ENCODE measurements at places on chromosomes 16 and 17.

DNA sequence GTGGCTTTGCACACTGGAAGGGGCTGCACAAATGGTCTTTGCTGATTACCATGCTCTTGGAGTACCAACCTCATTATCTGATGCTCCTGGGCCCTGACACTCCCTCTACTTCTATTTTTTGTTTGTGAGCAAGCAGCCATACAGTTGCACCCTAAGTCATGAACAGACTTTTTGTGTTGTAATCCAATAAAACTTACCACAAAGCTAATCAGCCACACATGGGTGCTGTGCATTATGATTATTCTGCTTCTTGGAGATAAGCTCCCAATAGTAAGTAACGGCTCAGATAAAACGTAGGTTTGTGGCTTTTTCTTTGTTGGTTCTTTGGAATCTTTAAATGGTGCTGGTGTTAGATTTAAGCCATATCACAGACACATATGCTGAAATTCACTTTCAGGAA lies 76.2 kb downstream of the CCT6B start:
- H3K4me3 ChIP-seq, result no peak overlapping the region
- no peak overlapping the region for H3K27ac ChIP-seq
- H3K27me3 ChIP-seq, result no peaks in the 10 kb centered on the region
- no peaks in the 10 kb centered on the region for H3K36me3 ChIP-seq
- no peak for DNase-seq
- H3K4me1 ChIP-seq, result no peaks in the 10 kb centered on the region

DNA sequence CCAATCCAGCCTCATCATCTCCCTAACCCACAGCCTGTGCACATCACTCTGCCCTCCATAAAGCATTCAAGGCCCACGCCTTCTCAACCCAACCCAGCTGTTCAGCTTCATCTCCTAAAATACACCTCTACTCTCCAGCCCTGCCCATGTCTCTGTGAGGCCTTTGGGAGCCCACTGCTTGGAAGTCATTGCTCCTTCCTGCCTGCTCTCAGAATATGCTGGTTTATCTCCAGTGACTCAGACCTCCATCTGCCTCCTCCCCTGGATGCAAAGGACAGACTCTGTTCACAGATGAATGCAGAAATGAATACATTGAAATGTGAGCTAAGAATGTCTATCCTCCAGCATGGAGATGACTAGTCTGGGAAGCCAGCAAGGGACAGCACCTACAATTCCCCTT lies 19.0 kb downstream of the KCNG4 start:
- H3K4me1 ChIP-seq, result no peaks in the 10 kb centered on the region
- no peak overlapping the region for H3K4me3 ChIP-seq
- no peaks in the 10 kb centered on the region for H3K27me3 ChIP-seq
- no peaks in the 10 kb centered on the region for H3K36me3 ChIP-seq

- DNase-seq, result no peak
- H3K4me3 ChIP-seq, result no peak overlapping the region
- H3K36me3 ChIP-seq, result no peaks in the 10 kb centered on the region
- peaks cover 67% of the 10 kb centered on the region for H3K4me1 ChIP-seq
- no peaks in the 10 kb centered on the region for H3K27me3 ChIP-seq
Observed at GRCh38 chr17:78761789-78762406, 20.2 kb downstream of the CYTH1 start.

DNA sequence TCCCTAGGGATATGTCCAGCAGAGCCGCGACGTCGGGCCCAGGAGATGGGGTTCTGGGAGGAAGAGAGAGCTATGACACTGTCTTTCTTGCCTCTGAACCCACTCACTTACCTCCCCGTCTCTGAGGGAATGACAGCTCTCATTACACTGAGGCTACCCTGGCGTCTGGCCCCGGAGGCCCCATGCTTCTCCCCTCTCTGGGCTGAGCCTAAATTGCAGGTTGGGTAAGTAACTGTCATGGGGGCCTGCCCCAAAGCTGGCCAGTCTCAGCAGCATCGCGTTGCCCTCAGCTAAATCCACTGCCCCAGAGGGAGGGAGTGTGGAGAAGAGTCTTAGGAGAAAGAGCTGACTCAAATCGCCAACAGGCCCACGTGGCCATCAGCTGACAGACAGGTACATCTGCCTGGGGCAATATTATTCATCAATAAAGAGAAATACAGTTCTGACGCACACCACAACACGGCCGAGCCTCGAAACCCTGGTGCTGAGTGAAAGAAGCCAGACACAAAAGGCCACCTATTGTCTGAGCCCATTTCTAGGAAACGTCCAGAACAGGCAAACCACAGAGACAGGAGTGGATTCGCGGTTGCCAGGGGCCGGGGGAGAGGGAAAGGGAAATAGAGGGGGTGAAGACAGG lies 156.4 kb downstream of the C16orf95 start:
- no peak overlapping the region for H3K4me3 ChIP-seq
- no peaks in the 10 kb centered on the region for H3K27me3 ChIP-seq
- no peaks in the 10 kb centered on the region for H3K4me1 ChIP-seq
- DNase-seq, result no peak
- H3K36me3 ChIP-seq, result no peaks in the 10 kb centered on the region

DNA sequence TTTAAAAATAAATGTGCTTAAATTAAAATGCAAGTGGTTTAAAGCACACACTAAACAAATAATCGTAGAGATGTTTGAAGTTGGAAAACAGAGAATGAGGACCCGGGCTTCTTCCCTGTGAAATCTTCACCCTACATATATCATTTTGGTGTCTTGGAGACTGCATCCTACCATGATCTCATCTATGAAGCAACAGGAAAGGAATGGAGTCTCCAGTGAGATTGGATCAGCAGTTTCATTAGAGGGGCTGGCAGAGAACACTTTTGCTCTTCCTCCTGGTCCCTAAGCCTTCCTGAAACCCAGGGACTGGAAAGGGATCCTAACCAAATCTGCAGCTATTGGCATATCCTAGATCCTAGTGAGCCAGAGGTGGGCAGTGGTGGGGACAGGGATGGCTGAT lies 85.0 kb downstream of the GRIN2A start:
- H3K4me1 ChIP-seq, result no peaks in the 10 kb centered on the region
- no peaks in the 10 kb centered on the region for H3K36me3 ChIP-seq
- no peak overlapping the region for H3K27ac ChIP-seq
- no peaks in the 10 kb centered on the region for H3K27me3 ChIP-seq
- no peak for DNase-seq

DNA sequence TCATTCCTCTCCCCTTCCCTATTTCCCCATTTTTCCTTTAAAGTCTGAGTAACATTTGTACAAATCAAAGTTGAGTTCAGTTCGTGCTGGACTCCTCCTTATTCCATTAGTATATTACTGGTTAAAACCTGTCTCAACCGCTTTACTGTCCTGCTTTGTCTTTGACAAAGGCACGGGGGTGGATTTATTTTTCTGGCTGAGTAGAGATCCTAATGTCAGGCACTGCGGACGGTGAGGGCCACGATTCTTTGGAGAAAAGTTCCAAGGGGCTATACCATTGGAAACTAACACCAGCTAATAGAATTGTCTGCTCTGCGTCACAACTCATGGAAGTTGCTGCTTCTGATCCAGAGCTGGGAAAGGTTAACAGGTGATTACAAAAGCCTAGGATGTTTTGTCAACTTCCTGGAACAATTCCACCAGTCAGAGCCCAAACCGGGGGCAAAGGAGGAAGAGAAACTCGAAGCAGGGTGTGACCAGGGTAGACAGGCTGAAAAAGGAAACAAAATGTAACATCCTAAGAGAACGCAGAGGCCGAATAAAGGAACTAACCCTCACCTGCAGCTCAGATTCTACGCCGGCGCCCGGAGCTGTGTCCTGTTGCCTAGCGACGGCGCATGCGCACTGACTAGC lies 12.4 kb downstream of the TAT start:
- no peaks in the 10 kb centered on the region for H3K27me3 ChIP-seq
- H3K36me3 ChIP-seq, result no peaks in the 10 kb centered on the region
- DNase-seq, result no peak
- peak overlapping the region; percentile 78 for H3K27ac ChIP-seq
- peak overlapping the region; percentile 4 for H3K4me3 ChIP-seq
- H3K4me1 ChIP-seq, result peaks cover 8% of the 10 kb centered on the region

DNA sequence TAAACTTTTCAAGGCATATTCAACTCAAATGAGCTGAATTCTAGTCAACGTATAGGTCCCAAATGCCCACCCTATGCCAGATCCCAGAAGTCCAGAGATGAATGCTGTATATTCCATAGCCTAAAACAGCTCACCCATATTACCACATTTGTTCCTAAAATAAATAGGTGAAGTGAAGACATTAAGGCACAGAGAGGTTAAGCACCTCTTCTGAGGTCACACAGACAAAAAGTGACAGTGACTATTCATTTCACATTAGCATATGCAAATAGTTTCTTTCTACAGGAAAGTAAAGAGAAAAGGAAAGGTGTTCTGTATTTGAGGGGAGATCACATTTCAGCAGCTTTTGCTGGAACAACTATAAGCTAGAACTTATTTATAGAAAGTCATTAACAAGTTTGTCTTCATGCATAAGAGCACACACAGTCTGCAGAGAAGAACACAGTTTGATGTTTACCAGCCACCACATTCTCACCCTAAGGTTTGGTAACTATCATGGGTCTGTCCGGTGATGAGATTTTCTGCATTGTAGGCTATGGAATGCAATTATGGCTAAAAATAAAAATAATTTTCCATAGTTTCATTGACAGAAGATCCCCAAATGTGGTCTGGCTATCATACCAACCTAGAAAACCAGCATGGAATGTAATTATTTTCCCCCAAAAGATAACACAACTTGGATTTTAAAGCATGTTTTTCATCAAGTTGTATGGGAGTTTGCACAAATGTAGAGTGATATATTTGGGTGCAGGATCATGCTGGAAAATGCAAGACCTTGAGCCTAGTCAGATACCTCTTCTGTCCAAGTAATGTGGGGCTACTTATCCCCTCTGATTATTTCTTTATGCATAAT lies 402.1 kb downstream of the UTP18 start:
- no peak overlapping the region for H3K27ac ChIP-seq
- H3K36me3 ChIP-seq, result no peaks in the 10 kb centered on the region
- H3K4me3 ChIP-seq, result no peak overlapping the region

DNA sequence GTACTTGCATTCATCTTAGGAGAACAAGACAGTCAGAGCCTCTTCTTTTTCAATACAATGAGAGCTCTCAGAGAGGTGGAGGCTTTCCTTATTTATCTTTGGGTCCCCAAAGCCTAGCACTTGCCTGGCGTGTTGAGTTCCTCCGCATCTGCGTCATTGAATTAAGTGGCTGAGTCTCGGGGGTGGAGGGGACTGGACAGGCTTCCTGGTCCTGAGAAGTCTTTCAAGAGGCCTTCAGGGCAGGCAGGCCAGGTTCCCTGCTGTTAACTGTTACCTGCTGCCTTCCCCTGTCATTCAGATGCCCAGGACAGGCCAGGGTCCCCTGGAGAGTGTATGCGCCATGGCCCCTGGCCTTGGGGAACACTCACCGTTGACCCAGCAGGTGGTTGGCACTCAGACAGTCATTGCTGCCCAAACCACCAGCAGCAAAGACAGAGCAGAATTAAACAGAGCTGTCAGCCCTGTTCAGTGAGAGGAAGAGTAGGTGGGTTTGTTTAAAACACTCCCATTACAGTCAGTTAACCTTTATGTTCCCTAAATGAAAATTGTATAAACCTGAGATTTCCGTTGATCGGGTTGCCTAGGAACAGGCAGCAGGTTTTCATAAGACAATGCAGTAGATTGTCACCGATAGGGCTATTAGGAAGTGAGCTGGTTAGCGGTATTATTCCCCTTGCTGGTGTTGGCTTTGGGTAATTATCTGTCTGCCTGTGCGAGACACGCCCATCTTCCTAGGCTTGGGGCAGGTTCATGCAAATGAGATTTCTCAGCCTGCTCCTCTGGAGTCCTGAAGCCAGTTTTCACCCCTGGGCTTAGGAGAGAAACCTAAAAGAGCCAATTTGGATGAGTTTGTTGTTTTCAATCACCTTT lies 132.7 kb downstream of the CCDC182 start:
- peaks cover 9% of the 10 kb centered on the region for H3K4me1 ChIP-seq
- no peaks in the 10 kb centered on the region for H3K36me3 ChIP-seq
- H3K27ac ChIP-seq, result no peak overlapping the region

GRCh38 chr16:85006639-85007038 lies 4.7 kb downstream of the ZDHHC7 start:
- H3K4me3 ChIP-seq, result no peak overlapping the region
- no peaks in the 10 kb centered on the region for H3K36me3 ChIP-seq
- no peaks in the 10 kb centered on the region for H3K27me3 ChIP-seq
- no peak overlapping the region for H3K27ac ChIP-seq
- peaks cover 15% of the 10 kb centered on the region for H3K4me1 ChIP-seq

DNA sequence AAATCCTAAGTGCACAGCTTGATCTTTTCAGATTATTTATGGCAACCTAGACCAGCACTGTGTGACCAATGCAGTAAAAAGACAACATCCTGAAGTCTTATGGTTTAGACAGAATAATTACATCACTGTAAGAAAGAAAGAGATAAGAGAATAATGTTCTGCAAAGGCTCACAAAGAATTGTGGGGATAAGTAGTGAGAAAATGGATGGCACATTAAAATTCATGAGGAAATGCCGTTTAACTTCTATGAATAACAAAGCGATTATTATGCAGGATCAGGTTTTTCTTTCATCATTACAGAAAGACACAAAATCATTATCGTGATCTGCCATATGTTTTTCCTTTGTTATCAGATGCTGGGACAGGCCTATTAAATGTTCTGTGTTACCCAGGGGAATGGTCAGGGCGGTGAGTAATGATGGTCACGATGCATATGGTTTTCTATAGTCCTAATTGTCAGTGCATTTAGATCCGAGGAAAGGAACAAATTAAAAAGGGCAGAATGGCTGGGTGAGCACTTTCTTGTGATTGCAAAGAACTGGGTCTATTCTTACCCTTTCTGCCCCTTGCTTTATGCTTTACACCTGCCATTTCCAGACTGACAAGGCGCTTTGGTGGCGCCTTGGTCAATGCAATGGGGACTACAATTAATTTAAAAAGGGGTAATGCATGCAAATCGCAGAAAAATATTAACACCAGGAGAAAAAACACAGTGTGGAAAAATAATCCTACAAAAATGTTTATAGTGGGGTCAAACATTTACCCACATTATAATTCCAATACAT lies 18.1 kb upstream of the DHX40 start:
- no peak for DNase-seq
- no peaks in the 10 kb centered on the region for H3K4me1 ChIP-seq
- no peak overlapping the region for H3K4me3 ChIP-seq
- no peaks in the 10 kb centered on the region for H3K27me3 ChIP-seq
- no peak overlapping the region for H3K27ac ChIP-seq
- no peaks in the 10 kb centered on the region for H3K36me3 ChIP-seq

DNA sequence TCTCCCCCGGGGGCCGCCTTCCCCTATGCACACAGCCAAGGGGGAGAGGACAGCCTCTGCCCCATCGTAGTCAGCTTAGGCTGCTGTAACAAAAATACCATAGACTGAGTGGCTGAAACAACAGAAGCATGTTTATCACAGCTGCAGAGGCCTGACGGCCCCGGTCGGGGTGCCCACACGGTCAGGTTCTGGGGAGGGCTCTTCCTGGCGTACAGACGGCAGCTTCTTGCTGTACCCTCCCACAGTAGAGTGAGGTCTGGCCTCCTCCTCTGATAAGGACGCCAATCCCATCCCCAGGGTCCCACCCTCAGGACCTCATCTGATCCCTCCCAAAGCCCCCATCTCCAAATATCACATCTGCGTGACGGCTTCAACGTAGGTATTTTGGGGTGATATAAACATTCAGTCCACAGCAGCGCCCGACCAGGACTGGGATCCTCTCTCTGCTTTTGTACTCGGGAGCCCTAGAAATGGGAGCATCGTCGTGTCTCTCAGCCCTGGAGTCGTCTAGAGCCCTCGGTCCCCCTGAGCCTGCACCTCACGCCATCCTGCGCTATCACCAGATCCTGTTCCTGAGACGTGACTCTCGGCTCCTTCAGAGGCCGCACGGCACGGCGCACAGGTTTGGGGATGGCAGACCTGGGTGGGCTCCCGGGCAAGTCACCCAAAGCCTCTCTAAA lies 67.8 kb downstream of the RPH3AL start:
- H3K27ac ChIP-seq, result no peak overlapping the region
- no peak overlapping the region for H3K4me3 ChIP-seq
- no peak for DNase-seq
- no peaks in the 10 kb centered on the region for H3K27me3 ChIP-seq
- no peaks in the 10 kb centered on the region for H3K36me3 ChIP-seq
